Ureter (tissue), 1 donor: ENCODE measurements at places on chromosomes 13 and 19. TPM values are rescaled to one million over a fixed set of nuclear protein-coding genes. Genes with fewer than 3 reads are reported as not detected.

The STOML3 gene
- total RNA-seq, result not detected

The CCDC9 gene
- total RNA-seq, result 37.2 TPM

DNA sequence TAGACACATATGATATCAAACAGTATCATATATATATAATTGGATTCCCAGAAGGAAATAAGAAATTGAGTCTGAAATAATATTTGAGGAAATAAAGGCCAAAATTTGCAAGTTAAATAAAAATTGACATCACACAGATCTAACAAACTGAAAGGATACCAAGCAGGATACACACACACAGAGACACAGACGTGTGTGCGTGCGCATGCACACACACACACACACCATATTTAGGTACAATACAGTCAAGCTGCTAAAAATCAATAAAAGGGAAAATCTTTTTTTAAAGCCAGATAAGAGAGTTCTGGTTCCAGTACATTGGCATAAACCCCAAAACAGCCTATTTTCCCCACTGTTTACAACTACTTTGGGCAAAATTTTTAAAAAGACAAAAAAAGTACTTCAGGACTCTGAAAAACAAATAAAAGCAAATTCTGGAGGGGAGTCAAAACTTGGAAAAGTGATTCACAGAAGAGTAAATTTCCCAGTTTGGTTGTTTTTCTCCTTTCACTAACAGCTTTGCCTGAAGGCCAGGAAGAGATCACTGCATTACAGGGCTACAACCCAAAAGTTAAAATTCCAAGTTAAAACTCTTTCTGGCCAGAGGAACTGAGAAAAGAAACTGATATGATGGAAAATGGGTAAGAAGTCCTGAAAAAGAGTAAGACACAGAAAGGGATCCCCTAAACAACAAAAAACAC lies 16.2 kb downstream of the MYCBP2 start:
- DNase-seq, result no peak

- no peak for DNase-seq
Observed at GRCh38 chr19:50819636-50820035, 4.0 kb downstream of the KLK1 start.

GRCh38 chr13:92681239-92681638 lies 545.4 kb upstream of the GPC6 start:
- no peak for DNase-seq

GRCh38 chr13:50576156-50576555 lies 267.3 kb downstream of the DLEU7 start:
- DNase-seq, result no peak

DNA sequence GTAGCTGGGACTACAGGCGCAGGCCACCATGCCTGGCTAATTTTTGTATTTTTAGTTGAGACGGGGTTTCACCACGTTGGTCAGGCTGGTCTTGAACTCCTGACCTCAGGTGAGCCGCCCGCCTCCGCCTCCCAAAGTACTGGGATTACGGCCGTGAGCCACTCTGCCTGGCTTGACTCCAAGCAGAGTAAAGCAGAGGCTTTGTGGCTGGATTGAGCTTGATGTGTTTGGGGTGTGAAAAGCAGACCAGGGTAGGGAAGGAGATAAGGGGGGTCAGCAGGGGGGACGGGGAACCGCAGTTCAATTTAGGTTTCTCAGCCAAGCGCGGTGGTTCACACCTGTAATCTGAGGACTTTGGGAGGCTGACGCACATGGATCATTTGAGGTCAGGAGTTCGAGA lies 4.2 kb upstream of the CLPP start:
- no peak for DNase-seq
